ENCODE measurements at places on chromosomes 13 and 19.

DNA sequence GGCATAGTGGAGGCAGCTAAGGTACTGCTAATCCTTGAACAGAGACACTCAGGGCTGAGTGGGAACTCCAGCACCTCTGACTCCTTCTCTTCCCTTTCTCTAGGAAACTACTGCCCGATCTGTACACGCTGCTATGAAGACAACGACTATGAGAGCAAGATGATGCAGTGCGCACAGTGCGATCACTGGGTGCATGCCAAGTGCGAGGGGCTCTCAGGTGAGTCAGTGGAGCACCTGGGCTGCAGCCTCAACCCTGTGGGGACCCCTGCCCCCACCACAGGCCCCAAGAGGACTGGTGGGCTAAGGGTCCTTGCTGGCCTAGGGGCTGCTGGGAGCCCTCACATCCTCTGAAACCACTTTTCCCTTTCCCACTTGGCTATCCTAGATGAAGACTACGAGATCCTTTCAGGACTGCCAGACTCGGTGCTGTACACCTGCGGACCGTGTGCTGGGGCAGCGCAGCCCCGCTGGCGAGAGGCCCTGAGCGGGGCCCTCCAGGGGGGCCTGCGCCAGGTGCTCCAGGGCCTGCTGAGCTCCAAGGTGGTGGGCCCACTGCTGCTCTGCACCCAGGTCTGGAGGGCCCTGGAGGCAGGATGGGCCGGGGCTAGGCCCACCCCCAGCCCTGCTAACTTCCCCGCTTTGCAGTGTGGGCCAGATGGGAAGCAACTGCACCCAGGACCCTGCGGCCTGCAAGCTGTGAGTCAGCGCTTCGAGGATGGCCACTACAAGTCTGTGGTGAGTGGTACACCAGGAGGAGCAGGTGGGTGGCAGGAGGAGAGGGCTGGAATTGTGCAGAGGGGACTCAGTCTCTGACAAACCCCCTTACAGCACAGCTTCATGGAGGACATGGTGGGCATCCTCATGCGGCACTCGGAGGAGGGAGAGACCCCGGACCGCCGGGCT lies 9.5 kb downstream of the KMT2B start:
- no peak for DNase-seq

DNA sequence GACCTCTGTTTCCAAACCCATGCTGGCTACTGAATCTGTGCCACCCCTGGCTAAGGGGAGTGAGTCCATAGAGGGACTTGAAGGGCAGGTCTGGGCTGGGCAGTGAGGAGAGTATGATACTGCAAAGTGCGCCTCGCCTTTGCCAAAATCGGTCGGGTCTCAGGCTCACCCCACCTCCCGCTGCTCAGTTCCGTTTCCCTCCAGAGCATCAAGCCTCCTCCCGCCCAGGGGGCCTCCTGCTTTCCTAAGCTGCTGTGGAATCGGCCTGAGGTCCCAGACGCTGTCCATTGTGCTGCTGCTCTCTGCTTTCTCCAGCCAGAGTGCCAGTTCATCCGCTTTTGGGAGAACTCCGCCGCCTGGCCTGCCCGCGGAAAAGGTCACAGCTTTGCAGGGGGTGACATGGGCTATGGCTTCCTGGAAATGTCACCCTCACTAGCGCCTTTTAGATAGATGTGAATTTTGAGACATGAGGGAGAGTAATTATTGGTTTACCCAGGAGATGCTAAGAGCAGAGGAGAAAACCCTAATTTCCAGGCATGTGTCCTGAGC lies 1418.4 kb downstream of the UQCRFS1 start:
- DNase-seq: no peak

DNA sequence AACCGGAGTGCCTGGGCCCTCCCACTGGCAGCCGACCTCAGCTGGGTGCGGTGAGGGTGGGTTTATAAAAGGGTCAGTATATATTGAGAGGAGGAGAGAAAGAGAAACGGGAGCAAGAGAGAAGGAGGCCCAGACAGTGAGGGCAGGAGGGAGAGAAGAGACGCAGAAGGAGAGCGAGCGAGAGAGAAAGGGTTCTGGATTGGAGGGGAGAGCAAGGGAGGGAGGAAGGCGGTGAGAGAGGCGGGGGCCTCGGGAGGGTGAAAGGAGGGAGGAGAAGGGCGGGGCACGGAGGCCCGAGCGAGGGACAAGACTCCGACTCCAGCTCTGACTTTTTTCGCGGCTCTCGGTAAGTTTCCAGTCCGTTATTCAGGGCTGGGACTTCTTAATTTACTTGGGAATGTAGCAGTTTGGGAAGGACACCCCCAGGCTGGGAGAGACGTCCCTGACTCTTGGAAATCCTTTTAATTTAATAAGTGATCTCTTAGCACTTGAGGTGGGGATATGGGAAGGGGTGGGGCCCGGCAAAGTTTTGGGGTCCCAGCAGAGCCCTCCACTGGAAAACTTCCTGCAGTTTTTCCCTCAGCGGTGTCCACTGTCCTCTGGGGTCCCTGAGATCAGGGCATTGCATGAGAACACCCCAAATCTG lies at the start of gene EMP3:
Gene EMP3 (plus strand): TSS at position 288 of the 646 bp plus-strand sequence. CDS start 1,293 bp downstream, outside the sequence.
- no peak for DNase-seq

GRCh38 chr19:48354332-48354992 lies 9.3 kb downstream of the TMEM143 start:
- no peak for DNase-seq

GRCh38 chr13:105764486-105764885 lies 771.0 kb downstream of the EFNB2 start:
- DNase-seq: no peak

GRCh38 chr19:29191005-29191404 lies 21.9 kb downstream of the UQCRFS1 start:
- no peak for DNase-seq

Data from progenitor cell of endocrine pancreas (in vitro differentiated cells).